ENCODE measurements at places on chromosomes 5 and 9. TPM values are rescaled to one million over a fixed set of nuclear protein-coding genes. Genes with fewer than 3 reads are reported as not detected.

Gene UHRF2
- polyA plus RNA-seq = 47.7 TPM

Gene C9orf57
- polyA plus RNA-seq = not detected

DNA sequence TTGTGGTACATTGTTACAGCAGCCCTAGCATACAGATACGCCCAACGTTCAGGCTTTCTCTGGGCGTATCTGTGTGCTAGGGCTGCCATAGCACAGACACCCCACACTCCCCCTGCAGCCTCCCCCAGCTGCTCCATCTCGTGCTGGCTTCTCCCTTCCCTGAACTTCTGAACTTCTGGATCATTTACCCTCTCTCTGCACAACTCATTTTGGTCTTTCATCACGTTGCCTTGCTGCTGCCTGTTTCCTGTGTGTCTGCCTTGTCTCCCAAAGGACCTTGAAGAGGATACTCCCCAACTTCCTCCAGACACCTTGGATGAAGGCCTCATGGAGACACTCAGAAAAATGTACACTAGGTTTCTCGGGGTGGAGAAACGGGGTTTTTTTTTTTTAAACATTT is 37.3 kb downstream of the SLIT3 start:
- no peaks in the 10 kb centered on the region for H3K27me3 ChIP-seq
- DNase-seq = no peak
- no peaks in the 10 kb centered on the region for H3K36me3 ChIP-seq
- H3K27ac ChIP-seq = no peak overlapping the region
- H3K4me3 ChIP-seq = no peak overlapping the region
- no peaks in the 10 kb centered on the region for H3K4me1 ChIP-seq

- no peaks in the 10 kb centered on the region for H3K36me3 ChIP-seq
- no peak overlapping the region for H3K27ac ChIP-seq
- no peak overlapping the region for H3K4me3 ChIP-seq
- H3K4me1 ChIP-seq = no peaks in the 10 kb centered on the region
Measured at GRCh38 chr9:13189362-13189761, 90.1 kb downstream of the MPDZ start.

- no peak overlapping the region for H3K27ac ChIP-seq
- H3K27me3 ChIP-seq = no peaks in the 10 kb centered on the region
- H3K4me1 ChIP-seq = no peaks in the 10 kb centered on the region
- no peak overlapping the region for H3K4me3 ChIP-seq
- no peaks in the 10 kb centered on the region for H3K36me3 ChIP-seq
- no peak for DNase-seq
Measured at GRCh38 chr9:27765266-27766072, 192.2 kb upstream of the C9orf72 start.

DNA sequence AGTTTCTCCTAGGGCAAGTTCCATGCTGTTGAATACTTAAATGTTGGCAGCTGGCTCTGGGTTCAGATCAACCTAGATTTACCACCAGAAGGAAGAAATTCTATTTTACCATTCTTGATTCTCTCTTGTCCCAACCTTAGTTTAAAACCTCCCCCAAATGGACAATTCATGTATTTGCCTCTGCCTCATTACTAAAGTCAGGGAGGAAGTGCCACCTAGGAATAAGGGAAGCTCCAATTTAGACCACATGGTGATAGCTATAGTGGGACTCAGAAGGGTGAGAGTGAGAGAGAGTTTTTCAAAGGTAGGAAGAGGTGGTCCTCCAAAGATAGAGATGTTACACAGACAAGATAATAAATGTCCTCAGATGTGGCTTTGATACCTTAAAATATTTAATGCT is 53.4 kb upstream of the PAM start:
- H3K4me3 ChIP-seq = no peak overlapping the region
- H3K27ac ChIP-seq = no peak overlapping the region
- no peak for DNase-seq
- no peaks in the 10 kb centered on the region for H3K4me1 ChIP-seq

- no peaks in the 10 kb centered on the region for H3K4me1 ChIP-seq
- no peak overlapping the region for H3K27ac ChIP-seq
- no peak overlapping the region for H3K4me3 ChIP-seq
- no peaks in the 10 kb centered on the region for H3K36me3 ChIP-seq
Measured at GRCh38 chr5:79560771-79561524, 47.0 kb upstream of the HOMER1 start.

DNA sequence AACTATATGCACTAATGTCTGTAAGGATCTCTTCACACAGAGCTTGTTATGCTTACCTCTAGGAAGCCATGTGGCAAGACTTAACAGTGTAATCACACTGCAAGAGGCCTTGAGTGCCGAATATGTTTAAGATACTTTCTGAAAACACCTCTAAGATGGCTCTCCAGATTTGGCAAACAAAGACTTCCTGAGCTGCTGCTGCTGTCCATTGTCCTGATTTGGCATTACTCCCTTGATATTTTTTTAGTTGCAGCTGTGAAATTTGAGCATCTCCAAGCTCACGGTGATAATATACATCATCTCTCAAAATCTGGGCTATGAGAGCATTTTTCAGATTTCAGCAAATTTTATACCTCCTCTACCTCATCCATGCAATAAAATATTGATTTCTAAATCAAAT is 384.5 kb upstream of the CDH6 start:
- H3K4me3 ChIP-seq = no peak overlapping the region
- H3K27ac ChIP-seq = no peak overlapping the region
- H3K36me3 ChIP-seq = no peaks in the 10 kb centered on the region
- no peak for DNase-seq

DNA sequence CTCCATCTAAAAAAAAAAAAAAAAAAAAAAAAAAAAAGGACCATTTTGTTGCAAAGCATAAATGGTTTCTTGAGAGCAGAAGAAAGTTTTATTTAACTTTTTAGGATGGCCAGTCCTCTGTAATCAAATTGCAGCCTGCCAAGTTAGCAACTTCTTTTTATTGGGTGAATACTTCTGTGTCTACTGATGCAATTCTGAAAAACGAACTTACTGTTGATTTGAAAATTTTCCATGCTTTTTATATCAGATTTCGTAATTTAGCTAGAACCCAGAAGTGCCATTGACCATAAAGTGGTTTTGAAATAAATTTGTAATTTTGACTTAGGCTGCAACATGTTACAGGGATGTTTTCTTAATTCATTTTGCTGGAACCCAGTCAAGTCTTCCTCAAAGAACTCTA is 269.1 kb upstream of the ACTBL2 start:
- DNase-seq = no peak
- no peaks in the 10 kb centered on the region for H3K36me3 ChIP-seq
- H3K4me3 ChIP-seq = no peak overlapping the region
- H3K4me1 ChIP-seq = no peaks in the 10 kb centered on the region
- H3K27ac ChIP-seq = no peak overlapping the region

GRCh38 chr9:31236344-31236743 is 1148.1 kb upstream of the ACO1 start:
- DNase-seq = no peak
- H3K36me3 ChIP-seq = no peaks in the 10 kb centered on the region
- H3K27ac ChIP-seq = no peak overlapping the region
- H3K4me1 ChIP-seq = no peaks in the 10 kb centered on the region
- no peaks in the 10 kb centered on the region for H3K27me3 ChIP-seq

GRCh38 chr5:151205411-151205810 is 18.5 kb downstream of the CCDC69 start:
- H3K27ac ChIP-seq = no peak overlapping the region

GRCh38 chr5:9652295-9652694 is 22.1 kb upstream of the TAS2R1 start:
- no peaks in the 10 kb centered on the region for H3K27me3 ChIP-seq
- H3K4me1 ChIP-seq = no peaks in the 10 kb centered on the region
- no peak overlapping the region for H3K4me3 ChIP-seq
- H3K27ac ChIP-seq = no peak overlapping the region

- no peak overlapping the region for H3K4me3 ChIP-seq
- H3K4me1 ChIP-seq = no peaks in the 10 kb centered on the region
- H3K27me3 ChIP-seq = no peaks in the 10 kb centered on the region
- H3K36me3 ChIP-seq = no peaks in the 10 kb centered on the region
Measured at GRCh38 chr9:99286536-99286935, 64.5 kb downstream of the SEC61B start.

DNA sequence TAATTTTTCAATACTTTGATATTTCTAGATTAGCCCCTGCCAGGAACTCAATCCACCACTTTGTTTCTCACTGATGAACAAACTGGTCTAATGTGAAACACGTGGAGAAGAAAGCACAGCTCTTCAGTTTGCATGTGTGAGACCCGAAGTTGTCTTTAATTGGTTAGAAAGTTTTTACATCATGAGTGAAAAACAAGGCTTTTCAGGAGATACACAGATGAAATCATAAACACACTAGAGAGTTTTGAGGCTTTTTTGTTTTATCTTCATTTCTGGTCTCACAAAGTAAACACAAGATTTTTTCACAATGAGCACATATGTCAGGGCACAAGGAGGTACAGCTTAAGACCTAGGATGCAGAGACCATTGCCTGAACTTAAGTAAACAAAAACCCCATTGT is 84.5 kb upstream of the MOCS2 start:
- H3K27me3 ChIP-seq = no peaks in the 10 kb centered on the region
- H3K4me3 ChIP-seq = no peak overlapping the region
- H3K36me3 ChIP-seq = no peaks in the 10 kb centered on the region
- no peaks in the 10 kb centered on the region for H3K4me1 ChIP-seq
- no peak overlapping the region for H3K27ac ChIP-seq
- no peak for DNase-seq

- H3K27ac ChIP-seq = no peak overlapping the region
- peaks cover 1% of the 10 kb centered on the region for H3K4me1 ChIP-seq
- no peak overlapping the region for H3K4me3 ChIP-seq
- H3K36me3 ChIP-seq = peaks cover 5% of the 10 kb centered on the region
Measured at GRCh38 chr5:14672484-14673394, 8.2 kb downstream of the OTULIN start.

DNA sequence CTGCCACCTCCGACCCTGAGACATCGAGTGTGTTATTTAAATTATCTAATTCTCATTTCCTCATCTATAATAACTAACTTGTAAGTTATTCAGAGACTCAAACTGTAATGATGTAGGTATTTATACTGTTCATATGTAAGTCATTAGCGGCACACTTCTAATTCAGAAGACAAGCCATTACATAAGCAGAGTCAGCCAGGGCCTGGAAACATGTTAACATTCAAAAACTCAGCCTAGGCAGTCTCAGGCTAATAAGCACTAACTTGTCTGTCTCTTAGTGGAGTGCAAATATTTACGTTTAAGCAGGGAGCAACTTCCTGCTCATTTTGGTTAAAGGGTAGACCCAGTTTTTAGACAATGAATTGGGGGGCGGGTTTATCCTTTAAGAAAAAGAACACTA is 598.4 kb downstream of the ACTL7B start:
- H3K4me3 ChIP-seq = no peak overlapping the region
- no peak overlapping the region for H3K27ac ChIP-seq
- no peaks in the 10 kb centered on the region for H3K36me3 ChIP-seq
- H3K4me1 ChIP-seq = no peaks in the 10 kb centered on the region
- no peak for DNase-seq
